ENCODE measurements at places on chromosomes 6 and 20. TPM values are rescaled to one million over a fixed set of nuclear protein-coding genes. Genes with fewer than 3 reads are reported as not detected.

Gene C20orf202
- polyA plus RNA-seq, result 0.18 TPM

Gene LY6G5B
- 0.98 TPM for polyA plus RNA-seq

- no peak for DNase-seq
Measured at GRCh38 chr6:152636609-152637295, 410 bp downstream of the SYNE1 start.

Gene PRKN
- polyA plus RNA-seq, result 0.50 TPM

DNA sequence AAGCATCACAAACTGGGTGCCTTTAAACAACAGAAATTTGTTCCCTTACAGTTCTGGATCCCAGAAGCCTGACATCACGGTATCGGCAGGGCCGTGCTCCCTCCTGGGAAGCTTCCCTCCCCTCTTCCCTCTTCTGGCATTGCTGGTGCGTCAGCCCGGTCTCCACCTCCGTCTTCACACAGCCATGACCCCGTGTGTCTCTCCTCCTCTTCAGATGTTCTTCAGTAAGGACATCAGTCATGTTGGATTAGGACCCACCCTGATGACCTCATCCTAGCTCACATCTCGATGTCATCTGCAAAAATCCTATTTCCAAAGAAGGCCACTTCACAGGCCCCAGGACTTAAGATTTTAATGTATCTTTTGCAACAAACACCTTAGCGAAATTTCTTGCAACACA is 38.4 kb upstream of the TBXT start:
- DNase-seq, result no peak

DNA sequence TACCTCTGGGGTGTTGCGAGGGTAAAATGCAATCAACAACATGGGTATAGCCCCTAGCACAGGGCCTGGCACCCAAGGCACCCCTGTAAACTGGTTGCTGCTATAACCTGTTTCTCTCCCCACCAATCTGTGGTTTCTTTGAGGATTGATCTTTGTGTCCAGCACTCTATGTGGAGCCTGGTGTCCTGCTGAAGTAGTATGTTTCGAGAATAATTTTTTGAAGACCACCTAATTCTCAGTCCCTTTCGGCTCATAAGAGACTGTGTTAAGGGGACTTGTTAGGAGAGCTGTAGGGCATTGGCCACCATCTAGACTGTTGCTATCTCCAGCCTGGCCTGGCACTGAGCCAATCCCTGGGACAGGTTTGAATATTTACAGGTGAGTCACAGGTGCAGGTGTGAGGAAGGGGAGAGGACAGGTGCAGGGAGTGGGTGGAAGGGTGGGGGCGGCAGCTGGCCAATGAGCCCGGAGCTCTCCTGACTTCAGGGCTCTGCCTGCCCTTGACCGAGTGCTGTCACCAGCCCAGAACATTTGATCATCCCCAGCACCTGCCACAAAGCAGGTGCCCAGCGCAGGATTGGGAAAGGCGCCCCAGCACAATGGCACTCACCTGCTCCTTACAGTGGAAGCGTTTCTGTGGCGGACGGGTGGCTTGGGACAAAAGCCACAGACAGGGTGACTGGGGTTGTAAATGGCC is 8.1 kb upstream of the C20orf144 start:
- no peak for DNase-seq

All from CD4-positive, alpha-beta memory T cell (primary cell).